Anterior cingulate cortex (tissue), 58 donors: ENCODE measurements at places on chromosomes 2 and 18.

- DNase-seq: no peak
Observed at GRCh38 chr2:33134791-33135560, 188.2 kb downstream of the LTBP1 start.

DNA sequence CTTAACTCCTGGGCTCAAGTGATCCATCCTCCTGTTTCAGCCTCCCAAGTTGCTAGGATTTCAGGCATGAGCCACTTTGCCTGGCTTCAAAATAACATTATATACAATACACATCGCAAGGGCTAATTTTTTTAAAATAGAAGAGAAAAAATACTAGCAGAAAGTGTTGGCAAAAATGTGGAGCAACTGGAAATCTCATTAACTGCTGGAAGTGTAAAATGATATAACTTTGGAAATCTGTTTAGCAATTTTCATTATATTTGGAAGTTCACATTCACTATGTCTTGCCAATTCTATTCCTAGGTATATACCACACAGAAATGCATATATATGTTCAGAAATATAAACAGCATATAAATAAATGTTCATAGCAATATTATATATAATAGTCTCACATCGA lies 55.1 kb upstream of the ZBTB14 start:
- no peak for DNase-seq

DNA sequence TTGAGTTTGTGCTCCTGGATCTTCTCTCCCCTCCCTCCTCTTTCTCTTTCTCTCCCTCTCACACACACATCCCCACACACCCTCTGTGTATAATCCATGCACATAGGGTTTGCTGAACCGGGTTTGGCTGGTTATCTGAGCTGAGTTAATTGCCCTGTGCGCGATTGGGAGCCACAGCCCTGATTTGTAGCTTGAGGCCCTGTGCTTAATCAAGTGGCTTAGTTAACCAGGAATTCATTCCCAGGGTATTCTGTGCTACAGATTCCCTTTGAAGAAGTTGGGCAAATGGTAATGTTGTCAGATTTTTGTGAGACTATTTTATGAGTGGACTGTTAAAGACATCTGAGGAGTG lies 6.2 kb downstream of the PARD3B start:
- DNase-seq: no peak

- no peak for DNase-seq
Observed at GRCh38 chr2:104857262-104858005, 3.5 kb downstream of the POU3F3 start.

DNA sequence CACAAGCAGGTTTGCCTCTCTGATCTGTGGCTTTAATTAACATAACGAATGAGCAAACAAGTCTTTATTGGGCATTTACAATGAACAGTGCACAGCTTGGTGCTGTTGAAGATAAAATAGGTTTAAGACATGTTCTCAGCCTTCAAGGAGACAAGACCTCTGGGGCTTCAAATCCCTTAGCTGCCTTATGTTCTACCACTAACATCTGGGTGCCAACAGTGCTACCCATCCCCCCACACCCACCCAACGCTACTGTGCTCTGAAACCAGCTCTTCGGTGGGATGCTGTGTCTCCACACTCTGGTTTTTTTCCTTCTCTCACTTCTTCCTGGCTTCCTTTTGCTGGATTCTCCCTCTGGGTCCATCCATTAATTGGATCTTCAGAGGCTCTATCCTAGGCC lies 14.1 kb upstream of the B3GNT2 start:
- no peak for DNase-seq

DNA sequence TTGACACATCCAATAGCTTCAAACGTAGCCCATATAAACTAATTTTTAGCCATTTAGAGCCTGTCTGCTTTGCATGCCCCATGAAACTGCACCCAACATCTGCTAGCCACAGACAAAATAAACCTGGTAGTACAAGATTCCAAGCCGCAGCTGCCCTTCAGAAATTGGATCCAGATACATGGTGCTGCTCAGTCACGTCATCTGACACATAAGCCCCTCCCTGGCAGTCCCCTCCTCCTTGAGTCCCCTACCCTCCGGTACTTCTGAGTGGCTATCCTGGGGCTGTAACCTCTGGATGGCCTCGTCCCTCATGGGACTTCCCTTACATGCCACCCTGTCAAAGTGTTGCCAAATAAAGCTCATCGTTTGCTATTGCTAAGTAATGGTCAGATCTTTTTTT lies 33.8 kb downstream of the PROC start:
- DNase-seq: no peak

DNA sequence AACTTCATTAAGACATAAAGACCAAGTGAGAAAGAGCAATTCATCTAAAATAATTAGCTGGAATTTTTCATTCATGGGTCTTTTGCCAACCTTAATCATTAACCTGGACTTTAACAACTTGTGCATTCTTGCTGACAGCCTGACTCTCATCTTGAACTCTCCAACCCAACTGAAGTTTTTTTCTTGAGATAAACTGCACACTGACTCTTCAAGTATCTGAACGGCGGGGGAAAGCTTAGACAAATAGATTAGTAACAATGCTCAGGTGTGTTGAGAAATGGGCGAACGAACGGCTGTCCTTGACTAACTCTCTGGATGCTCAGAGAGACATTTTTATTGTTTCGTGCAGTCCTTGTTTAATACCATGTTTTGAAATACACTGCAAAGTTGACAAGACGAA lies 186.0 kb downstream of the DPP10 start:
- DNase-seq: no peak

GRCh38 chr2:238202326-238203093 lies 985 bp downstream of the ILKAP start:
- no peak for DNase-seq
